Cortex of kidney (tissue), 1 donor: ENCODE measurements at places on chromosomes 6 and 20.

DNA sequence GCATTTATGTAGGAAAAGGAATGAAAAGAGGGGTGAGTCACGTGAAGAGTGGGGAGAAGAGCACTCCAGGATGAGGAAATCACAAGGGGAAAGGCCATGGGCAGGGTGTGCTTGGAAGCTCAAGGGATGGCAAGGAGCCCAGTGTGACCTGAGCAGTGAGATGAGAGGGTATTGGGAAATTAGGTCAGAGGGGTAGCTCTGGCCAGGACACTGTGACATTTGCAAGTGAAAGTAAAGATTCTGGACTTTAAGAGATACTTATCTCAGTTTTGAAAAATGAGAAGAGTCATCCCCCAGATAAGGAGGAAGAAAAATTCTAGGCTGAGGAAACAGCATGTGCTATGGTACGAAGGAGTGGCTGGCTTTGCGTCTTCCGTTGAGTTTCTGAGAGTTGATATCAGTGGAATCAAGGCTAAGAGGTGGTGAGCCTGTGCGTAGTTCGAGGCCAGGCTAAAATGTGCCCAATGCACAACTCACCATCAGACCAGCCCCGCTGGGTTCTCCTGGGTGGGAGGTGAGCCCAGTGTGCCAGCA lies 79.9 kb downstream of the GCLC start:
- DNase-seq, result no peak

DNA sequence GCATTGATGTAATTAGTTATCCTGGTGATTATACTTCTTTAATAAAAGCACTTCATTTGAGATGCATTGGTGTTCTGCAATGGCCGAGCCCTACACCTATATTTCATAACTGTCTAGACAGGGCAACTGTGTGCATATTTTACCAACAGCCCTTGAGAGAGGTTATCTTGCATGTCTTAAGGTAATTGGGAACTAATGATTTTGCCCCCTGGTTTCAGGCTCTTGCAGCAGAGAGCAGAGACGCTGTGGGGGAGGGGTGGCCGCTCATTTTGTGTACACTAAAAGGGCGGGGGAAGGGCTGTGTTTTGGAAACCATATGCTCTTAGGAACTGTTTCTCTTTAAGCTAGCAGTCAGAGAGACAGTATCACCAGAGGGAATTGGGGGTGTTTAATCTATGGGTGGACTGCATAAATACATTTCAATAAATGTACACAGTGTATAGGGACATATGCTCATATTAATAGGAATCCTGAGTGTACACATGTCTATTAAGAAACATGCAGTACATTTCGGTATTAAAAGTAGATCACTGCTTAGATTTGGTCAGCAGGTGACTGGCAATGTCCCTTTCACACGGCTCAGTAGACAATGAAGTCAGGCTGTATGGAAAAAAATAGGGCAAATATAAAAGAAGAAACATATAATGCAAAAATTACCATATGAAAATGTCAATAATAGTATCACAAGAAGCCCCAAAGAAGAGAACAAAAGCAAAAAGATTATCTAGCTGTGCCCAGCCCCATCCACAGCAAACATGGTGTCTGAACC lies 402.9 kb upstream of the CITED2 start:
- no peak for DNase-seq

- no peak for DNase-seq
Measured at GRCh38 chr6:47678739-47679138, 19.6 kb upstream of the ADGRF4 start.

- DNase-seq, result no peak
Measured at GRCh38 chr6:37259191-37259590, 1.2 kb upstream of the TMEM217 start.

GRCh38 chr6:146056506-146056905 lies 27.6 kb downstream of the GRM1 start:
- no peak for DNase-seq

DNA sequence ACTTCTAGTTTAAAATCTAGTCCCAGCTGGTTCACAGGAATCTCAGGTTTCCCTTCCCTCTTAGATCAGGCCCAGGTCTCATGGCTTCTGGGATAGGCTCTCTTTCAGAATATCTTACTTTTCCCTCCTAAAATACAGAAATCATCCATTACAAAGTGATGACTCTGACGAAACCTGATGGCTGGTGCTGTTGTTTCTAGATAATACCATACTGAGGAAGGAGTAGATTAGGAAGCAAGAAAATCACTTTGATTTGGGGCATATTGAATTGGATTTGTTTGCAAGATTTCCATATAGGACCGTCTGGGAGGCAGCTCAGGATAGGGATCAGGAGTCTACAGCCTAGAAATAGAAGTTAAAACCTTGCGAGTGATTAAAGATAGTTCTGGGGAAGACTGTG lies 3.6 kb downstream of the ZKSCAN3 start:
- DNase-seq, result no peak

- DNase-seq, result no peak
Measured at GRCh38 chr6:97262676-97263075, 20.3 kb downstream of the MMS22L start.

- DNase-seq, result no peak
Measured at GRCh38 chr6:38604700-38605099, 35.0 kb downstream of the BTBD9 start.
